ENCODE measurements at places on chromosomes 13 and 19. TPM values are rescaled to one million over a fixed set of nuclear protein-coding genes. Genes with fewer than 3 reads are reported as not detected.

KCTD4 gene
- not detected for total RNA-seq

SYCN gene
- not detected for total RNA-seq

C19orf33 gene
- total RNA-seq: 0.88 TPM

ZNF530 gene
- total RNA-seq: 2.1 TPM

ZNF91 gene
- 165 TPM for total RNA-seq

GPC5 gene
- not detected for total RNA-seq

CD33 gene
- total RNA-seq: 59.2 TPM

TFDP1 gene
- 116 TPM for total RNA-seq

EPSTI1 gene
- 119 TPM for total RNA-seq

SOHLH2 gene
- total RNA-seq: not detected

FREM2 gene
- total RNA-seq: not detected

KLK10 gene
- total RNA-seq: not detected

ANGPTL8 gene
- not detected for total RNA-seq

NDUFA7 gene
- total RNA-seq: 50.3 TPM

LIM2 gene
- total RNA-seq: 1.2 TPM

SBK2 gene
- not detected for total RNA-seq

JUND gene
- total RNA-seq: 279 TPM

CUL4A gene
- 69.2 TPM for total RNA-seq

NCR1 gene
- 2.6 TPM for total RNA-seq

Data from naive thymus-derived CD4-positive, alpha-beta T cell (primary cell).